Type B pancreatic cell (in vitro differentiated cells): ENCODE measurements at places on chromosomes 11 and 22. TPM values are rescaled to one million over a fixed set of nuclear protein-coding genes. Genes with fewer than 3 reads are reported as not detected.

Gene CACNA1I
- total RNA-seq, result 0.60 and 1.1 TPM in 2 replicates

Gene FXYD6
- total RNA-seq, result 22.9 and 66.6 TPM in 2 replicates

GRCh38 chr11:109247071-109247470, 174.9 kb upstream of the C11orf87 start:
- H3K36me3 ChIP-seq, result no peaks in the 10 kb centered on the region
- no peaks in the 10 kb centered on the region for H3K4me1 ChIP-seq
- H3K27me3 ChIP-seq, result peaks cover 12% of the 10 kb centered on the region
- H3K4me3 ChIP-seq, result no peak overlapping the region
- no peak for DNase-seq
- H3K27ac ChIP-seq, result no peak overlapping the region

DNA sequence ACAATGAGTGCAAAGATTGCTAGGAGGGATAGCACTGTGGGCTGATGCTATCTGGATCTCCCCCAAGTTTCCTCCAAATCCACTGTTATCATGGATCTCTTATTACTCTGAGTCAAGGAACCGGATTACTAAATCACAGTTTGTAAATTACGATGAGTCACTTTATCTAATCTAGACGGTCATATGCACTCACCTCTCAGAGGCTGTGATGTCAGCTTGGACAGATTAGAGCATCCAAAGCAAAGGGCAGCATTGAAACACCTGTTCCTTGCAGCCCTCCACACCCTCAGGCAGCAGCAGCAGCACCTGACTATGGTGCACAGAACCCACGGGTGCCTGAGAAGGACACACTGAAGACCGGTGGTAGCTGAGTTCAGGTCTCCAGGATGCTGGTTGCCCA, 14.0 kb upstream of the POU2AF1 start:
- no peaks in the 10 kb centered on the region for H3K36me3 ChIP-seq
- no peak for DNase-seq
- no peaks in the 10 kb centered on the region for H3K27me3 ChIP-seq
- no peaks in the 10 kb centered on the region for H3K4me1 ChIP-seq

DNA sequence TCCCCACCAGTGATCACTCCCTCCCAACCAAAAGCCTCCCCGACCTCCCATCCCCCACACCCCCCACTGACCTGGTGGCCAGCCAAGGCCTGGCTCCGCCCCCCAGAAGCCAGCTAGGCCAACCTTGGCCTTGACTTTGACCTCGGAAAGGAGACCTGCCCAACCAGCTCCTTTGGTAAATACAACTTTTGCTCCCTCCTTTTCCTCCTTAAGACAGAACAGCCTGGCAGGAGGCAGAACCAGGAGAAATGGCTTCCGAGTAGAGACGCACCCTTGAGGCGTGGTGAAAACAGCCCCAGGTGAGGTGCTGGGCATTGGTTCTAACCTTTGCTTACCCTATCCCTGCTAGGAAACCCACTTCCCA, 27.0 kb downstream of the PLEKHA7 start:
- peaks cover 45% of the 10 kb centered on the region for H3K4me1 ChIP-seq
- H3K4me3 ChIP-seq, result peak overlapping the region; percentile 69
- peak overlapping the region; percentile 90 for H3K27ac ChIP-seq
- no peaks in the 10 kb centered on the region for H3K27me3 ChIP-seq
- H3K36me3 ChIP-seq, result peaks cover 6% of the 10 kb centered on the region

DNA sequence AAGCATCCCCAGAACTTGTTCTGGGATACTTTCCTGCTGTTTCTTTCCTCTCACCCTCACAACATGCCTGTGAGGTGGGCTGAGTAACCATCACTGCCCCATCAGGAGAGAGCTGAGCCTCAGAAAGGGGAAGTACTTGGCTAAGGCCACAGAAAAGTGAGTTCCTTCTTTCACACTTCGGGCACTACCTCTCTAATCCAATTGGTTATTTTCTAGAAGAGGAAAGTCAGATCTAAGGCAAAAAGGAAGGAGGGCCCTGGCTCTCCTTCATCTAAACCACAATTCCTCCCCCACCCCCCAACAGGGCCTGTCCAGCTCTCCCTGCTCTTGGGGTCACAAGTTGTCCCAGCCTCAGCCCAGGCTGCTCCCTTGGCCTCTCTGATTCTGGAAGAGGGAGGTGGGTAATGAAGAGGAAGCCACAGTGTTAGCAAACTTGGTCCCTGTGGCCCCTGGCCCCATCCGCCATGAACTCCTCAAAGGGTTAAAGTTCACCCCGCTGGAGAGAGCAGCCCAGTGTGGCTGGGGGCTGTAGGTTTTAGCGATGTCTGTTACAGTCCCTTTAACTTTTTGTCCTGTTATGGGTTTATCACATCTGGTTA, 34.0 kb downstream of the SLC22A12 start:
- H3K27me3 ChIP-seq, result peaks cover 12% of the 10 kb centered on the region
- DNase-seq, result no peak
- peaks cover 16% of the 10 kb centered on the region for H3K4me1 ChIP-seq
- H3K36me3 ChIP-seq, result no peaks in the 10 kb centered on the region

DNA sequence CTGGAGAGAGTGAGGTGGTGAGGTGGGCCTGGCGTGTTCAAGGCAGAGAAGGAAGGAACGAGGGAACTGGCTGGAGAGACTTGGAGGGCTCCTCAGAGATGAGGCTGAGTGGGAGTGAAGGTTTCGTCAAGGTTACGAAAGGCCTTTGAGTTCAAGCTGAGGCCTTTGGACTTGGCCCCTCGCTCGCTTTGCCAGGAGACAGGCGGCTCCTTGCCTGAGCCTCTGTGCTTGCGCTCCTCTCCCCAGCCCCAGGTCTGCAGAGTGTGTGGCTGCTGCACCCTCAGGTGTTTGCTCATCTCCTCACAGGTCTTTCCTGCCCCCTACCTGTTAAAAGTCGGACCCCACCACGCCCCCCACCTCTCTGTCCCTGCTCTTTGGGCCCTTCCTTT, 91.6 kb downstream of the ATXN10 start:
- no peak overlapping the region for H3K27ac ChIP-seq
- H3K36me3 ChIP-seq, result peaks cover 20% of the 10 kb centered on the region
- no peaks in the 10 kb centered on the region for H3K27me3 ChIP-seq

DNA sequence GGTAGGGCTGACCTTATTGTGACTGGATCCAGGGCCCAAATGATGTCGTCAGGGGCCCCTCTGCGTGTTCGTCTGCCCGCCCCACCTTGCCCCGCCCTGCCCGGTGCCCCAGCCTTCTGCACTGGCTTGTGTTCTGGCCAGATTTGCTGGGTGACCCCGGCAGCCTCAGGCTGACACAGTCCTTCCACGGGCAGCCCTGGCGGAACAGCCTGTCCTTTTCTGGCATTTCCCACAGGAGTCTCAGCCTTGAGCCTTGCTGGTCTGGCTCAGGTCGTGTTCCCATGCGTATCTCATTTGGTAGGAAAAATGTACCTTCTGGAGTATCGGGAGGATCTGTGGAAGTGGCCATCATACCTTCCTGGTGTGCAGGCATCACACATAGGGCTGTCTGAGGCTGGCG, 31.0 kb downstream of the IGHMBP2 start:
- H3K4me3 ChIP-seq, result no peak overlapping the region
- H3K27ac ChIP-seq, result no peak overlapping the region
- no peaks in the 10 kb centered on the region for H3K27me3 ChIP-seq
- peaks cover 10% of the 10 kb centered on the region for H3K36me3 ChIP-seq
- no peaks in the 10 kb centered on the region for H3K4me1 ChIP-seq
- no peak for DNase-seq
